Common myeloid progenitor, CD34-positive (primary cell): ENCODE measurements at places on chromosomes 6 and 20.

GRCh38 chr20:58065508-58066361 is 162.7 kb downstream of the ANKRD60 start:
- DNase-seq, result no peak

DNA sequence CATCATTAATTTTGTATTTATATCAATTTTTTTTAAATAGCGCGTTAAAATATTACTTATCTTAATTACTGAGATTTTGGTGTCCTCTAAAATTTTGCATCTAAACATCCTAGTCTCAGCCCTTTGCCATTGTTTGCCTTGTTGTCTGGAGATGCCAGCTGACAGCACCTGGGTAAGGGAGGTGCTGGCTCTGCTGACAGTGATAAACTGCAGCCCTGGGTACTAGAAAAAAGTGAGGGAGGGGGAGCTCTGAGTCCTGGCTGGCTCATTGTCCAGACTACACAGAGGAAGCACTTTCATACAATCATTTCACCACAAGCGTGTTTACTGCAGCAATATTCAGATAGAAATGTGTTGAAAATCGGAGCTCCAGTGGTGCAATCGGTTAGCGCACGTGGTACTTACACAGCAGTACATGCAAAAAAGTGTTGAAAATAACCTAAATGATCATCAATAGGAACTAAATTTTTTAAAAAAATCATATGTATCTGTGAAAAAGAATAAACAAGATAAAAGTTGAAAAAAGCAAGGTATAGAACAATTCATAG is 18.5 kb upstream of the UBR2 start:
- no peak for DNase-seq

DNA sequence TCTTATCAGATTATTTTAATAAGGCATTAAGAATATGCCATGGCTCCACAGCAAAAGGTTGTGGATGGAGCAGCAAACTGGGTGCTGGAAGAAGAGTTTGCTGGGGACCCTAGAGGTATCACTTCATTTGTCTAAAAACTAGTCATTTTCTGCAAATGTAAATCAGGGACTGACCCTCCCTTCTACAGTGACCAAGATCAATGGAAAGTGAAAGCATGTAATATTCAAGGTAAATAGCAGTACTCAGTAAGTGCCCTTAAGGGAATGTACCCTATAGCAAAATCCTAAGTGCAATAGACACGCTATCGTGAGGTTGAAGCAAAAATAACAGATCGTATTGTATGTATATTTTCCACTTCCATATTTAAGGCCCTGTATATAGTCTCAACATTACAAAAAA is 38.7 kb downstream of the TRDN start:
- DNase-seq, result no peak

DNA sequence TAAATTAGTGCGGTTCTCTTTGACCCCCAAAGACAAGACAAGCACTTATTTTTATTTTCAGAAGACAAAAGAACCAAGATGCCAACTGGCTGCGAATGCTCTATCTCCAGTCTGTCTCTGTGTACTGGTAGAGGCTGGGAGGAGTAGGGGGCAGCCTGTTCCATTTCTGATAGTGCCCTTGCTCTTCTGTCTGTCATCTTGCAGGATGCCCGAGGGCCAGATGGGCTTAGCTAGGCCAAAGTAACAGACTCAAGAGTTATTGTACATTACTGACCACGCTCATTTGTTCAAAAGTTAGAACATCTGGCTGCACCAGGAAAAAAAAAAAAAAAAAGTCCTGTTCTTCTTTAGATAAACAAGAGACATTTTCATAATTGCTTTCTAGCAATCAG is 198.1 kb upstream of the UST start:
- DNase-seq, result no peak

DNA sequence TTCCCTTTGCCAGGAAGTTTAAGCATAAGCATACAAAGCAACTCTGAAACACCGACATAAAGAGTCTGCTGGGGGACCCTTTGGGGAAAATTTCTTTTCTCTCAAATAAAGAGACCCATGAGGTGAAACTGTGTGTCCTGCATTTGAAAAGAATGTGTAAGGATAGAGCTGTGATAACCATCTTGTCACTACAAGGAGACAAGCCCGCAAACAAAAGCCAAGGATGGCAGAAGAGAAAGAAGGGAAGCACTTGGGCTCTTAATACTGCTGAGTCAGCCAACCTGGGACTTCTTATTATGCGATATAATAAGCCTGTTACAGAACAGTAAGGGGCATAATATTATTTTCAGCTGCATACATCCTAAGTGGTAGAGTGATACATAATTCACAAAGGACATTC is 52.5 kb downstream of the NUDT3 start:
- no peak for DNase-seq

- DNase-seq, result no peak
Measured at GRCh38 chr6:127811900-127812570, 88.8 kb downstream of the THEMIS start.

GRCh38 chr6:2900821-2901644 is 2.1 kb downstream of the SERPINB9 start:
- DNase-seq, result no peak

DNA sequence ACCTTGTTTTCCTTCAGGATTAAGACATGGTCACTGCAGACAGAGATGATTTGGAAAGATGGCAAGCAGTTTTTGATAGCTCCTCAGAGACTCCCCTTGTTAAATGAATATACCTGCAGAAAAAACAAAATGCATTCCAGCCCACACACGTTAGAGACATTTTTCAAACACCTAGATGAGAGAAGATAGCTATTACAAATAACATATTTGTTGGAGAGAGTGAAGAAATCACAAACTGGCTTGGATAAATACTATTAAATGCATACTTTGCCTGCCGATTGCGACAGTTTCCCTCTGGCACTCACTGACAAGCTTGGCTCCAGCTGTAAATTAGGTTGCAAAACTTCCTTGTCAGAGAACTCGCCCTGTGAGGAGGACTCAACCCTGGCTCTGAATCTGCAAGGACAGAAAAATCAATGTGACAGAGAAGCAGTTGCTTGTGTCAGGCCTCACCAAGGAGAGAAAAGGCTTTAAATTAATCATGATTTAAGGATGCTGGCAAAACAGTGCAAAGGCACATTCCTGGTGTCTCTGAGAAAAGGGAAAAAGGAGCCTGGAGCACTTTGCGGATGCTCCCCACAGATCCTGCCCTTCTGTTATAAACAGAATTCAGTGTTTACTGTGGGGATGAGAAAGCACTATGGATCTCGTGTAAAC is 423.7 kb upstream of the MARCKS start:
- DNase-seq, result peak; percentile 59

GRCh38 chr6:84253380-84253779 is 25.9 kb upstream of the CEP162 start:
- DNase-seq, result no peak

DNA sequence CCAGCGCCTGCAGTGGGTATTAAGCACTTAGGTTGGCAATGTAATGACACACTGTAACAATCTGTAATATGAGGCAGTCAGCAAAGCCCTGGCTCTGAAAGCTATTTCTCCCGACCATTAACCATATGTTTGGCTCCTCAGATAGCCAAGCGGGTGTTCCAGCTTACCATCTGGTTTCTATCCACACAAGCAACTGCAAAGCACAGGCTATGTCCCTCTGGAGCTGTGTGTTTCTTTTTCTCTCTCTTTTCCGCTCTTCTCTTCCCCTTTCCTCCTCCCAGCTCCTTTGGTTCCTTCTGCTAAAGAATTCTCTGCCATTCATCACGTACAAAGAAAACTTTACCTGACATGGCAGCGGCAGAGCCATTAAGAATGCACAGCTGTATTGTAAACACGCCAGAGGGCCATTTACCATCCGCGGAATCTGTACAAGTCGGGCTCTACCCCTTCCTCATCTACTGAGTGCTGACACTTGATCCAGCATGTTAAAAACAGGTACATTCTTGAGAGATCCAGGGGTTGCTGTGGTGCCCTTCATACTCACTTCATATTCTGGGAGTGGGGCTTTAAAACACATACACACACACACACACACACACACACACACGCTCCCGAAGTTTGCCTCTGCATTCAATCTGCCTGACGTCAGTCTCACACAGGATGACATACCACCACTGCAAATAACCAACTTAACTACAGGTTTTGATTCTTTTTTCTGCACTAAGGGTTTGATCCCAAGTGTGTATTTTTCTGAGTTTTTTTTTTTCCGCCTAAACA is 77.2 kb downstream of the BACH2 start:
- peak; percentile 22 for DNase-seq

DNA sequence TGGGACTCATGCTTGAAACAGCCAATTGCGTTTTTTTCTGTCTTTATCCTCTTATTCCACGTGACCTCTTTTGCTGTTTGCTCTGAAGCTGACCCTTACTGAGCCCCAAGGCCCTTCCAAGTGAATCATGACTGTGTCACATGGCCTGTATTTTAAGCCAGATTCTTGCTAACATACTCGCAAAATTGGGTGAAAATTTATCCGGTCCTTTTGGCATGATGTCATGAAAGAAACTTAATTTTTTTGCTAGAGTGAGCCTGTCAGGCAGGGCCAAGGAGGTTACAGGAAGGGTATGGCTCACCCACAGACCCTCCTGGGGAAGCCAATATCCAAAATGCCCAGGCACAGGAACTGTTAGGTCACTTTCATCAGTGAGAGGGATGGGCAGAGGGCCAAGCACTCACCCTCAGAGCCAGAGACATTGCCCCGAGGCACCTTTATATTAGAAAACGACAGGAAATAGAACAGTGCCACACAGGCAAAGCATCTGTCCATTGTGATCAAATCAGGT is 296.7 kb downstream of the CDH26 start:
- DNase-seq, result no peak

DNA sequence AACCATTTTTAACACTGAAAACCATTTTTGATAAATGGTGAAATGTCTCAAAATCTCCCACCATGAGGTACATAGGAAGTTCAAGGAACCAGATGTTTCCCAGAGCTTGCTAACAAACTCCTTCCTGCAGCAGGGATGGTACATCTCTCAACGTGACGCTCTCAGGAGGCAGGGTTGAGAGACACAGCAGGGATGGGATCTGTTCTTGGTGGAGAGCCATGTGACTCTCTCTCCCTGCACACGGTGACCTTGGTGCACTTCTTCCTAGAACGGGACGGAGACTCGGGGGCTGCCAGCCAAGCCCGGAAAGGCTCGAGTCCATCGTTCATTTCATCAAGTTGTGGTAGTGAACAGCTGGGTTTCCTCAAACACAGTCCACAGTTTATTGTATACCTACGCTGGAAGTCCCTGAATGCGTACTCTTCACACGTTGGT is 94.2 kb downstream of the FAM50B start:
- peak; percentile 89 for DNase-seq

DNA sequence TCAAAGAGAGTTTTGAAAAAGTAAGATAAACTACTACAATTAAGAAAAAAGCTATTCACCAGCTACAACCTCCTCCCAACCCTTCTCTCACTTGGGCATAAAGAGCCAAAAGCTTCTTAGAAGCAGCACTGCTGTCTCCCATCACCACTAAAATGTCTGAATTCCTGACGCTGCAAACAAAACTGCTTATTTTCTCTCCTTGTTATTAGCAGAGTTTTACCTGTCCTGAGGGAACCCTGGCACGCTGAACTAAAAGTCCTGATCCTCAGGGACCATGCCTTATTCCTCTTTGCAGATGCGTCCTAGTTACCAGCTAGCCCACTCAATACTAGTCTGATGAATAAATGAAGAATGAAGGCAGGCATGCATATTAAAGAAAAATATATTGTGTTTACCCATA is 1.1 kb downstream of the HACE1 start:
- DNase-seq, result no peak

- DNase-seq, result no peak
Measured at GRCh38 chr20:53087037-53087777, 115.0 kb downstream of the TSHZ2 start.

DNA sequence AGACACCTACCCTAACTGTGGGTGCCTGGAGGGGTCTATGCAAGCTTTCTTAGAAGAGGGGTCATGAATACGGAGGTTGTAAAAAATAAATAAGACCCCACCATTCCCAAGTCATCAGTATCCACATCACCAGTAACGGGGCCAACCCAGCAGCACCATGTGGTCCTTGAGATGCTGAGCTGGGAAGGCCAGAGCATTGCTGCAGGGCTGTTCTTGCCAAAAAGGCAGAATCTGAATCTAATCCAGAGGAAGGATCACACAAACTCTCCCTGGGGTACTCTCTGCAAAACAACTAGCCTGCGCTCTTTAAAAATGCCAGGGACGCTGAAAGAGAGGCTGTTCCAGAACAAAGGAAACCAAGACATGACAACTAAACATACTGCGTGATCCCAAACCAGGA is 43.2 kb downstream of the SSR1 start:
- no peak for DNase-seq

- peak; percentile 29 for DNase-seq
Measured at GRCh38 chr6:1552296-1552761, 57.4 kb upstream of the FOXC1 start.

DNA sequence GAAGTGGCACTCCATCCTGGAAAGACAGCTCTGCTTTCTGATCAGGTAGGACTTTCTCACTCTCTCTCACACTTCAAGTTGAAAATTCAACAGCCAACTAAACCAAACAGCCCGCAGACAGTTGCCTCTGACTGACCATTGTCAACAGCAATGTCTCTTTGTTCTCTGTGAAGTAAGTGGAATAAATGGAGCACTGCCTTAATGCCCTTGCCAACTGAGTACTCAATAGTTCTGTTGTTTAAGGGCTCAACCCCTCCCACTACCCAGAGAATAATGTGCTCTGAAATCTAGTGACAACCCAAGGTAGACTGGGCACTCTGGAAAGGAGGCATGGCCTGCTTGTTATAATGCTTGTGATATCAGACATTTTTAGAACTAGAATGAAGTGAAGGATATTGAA is 16.8 kb upstream of the BCLAF1 start:
- DNase-seq, result no peak

DNA sequence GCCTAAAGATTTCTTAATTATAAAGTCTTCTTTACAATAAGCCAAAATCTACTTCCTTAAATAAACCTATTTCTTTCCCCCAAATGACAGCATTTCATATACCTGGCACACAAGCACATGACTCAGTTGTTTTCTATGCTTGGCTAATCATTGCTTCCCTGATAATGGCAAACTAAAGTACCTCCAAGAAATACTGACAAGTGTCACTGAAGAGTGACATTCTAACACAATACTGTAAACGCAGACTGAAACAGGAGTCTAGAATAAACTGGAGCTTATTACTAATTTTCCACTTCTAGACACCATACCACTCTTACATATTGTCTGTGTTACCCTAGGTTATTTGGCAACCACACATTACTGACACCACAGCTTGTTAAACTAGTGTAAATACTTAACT is 14.3 kb downstream of the SYNCRIP start:
- no peak for DNase-seq

GRCh38 chr6:128641703-128642102 is 121.3 kb upstream of the PTPRK start:
- DNase-seq, result no peak

DNA sequence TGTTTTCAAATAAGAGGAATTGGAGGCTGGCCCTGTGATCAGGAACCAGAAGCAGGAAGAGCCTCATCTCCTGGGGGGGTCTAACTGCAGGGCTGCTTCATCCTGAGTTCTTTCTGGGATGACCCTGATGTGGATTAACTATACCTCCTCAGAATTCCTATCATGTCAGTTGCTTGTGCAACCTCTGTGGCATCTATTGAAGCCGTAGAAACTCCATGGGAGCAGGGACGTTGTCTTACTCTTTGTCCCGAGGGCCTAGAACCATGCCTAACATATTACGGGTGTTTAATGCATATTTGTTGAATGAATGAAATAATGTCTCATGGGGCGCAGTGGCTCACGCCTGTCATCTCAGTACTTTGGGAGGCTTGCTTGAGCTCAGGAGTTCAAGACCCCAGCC is 110.1 kb upstream of the AGPAT4 start:
- DNase-seq, result no peak
